ENCODE measurements at places on chromosomes 16 and 17.

DNA sequence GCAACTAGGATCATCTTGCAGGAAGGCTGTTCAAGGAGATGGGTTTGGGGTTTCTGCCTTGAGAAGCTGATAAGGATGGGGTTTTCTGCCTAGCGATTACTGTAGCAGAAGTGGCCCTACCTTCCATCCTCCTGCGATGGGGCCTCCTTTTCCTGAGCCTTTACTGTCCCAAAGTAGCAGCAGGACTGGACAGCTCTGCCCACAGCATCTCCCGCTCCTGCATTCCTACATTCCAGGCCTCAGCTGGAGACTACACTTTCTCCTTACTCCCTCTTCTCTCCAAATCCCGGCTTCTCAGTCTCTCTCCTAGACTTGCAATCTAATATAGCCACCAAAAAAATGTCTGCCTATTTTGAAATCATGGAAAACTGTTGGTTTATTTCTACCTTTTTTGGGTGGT is 355.4 kb downstream of the CA10 start:
- no peak for DNase-seq

- DNase-seq, result peak; percentile 46
Observed at GRCh38 chr17:61002316-61002736, 324.7 kb downstream of the BCAS3 start.

- DNase-seq, result no peak
Observed at GRCh38 chr17:65218261-65218660, 81.1 kb downstream of the RGS9 start.

DNA sequence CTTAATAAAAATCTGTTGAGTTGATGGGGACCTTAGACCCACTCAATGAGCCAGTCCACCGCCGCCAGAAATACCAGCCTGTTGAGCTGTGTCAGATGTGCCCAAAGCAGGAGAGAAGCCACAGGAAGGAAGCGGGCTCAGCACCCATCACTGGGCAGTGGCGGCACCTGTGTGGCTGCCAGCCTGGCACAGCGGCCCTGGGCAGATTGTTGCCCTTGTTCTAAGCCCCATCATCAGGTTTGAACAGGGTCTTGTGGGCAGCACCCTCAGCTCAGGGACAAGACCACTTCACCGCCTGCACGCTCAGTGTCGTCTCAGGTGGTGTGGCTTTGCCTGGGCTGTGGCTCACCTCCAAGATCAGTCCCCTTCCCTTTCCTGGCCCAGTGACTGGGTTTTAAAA is 9.3 kb downstream of the ENDOV start:
- no peak for DNase-seq

DNA sequence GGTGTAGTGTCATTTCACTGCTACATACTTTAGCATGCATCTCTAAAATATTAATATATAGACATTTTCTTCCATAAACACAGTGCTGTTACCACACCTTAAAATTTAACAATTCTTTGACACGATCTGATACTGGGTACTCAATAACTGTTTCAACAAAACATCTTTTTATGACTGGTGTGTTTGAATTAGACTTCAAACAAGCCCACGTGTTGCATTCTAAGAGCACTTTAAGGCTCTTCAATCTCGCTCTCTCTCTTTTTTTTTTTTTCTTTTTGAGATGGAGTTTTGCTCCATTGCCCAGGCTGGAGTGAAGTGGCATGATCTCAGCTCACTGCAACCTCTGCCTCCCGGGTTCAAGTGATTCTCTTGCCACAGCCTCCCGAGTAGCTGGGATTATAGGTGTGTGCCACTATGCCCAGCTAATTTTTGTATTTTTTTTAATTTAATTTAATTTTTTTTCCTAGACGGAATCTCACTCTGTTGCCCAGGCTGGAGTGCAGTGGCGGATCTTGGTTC is 15.8 kb upstream of the SLC46A1 start:
- DNase-seq, result no peak

DNA sequence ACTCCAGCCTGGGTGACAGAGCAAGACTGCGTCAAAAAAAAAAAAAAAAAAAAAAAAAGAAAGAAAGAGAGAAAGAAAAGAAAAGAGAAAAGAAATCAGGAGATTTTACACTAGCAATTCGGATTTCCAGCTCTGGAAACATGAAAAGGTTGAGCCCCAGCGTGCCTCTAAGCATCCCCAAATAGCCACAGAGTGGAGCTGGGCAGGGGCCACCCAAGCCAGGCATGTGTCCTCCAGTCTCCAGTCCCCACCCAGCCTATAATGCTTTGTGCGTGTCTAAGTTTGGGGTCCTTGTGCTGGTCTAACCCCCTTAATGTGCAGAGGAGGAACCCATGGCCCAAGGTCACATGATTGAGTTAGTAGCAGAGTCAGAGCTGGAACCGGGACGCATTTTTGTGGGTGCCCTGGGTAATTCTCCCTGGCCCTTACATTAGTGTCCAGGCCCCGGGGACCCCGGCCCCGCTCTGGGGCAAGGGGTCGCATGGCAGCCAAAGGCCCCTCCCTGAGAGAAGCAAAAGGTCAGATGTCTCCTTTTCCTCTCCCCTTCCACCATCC is 19.9 kb downstream of the ADAM11 start:
- DNase-seq, result no peak

DNA sequence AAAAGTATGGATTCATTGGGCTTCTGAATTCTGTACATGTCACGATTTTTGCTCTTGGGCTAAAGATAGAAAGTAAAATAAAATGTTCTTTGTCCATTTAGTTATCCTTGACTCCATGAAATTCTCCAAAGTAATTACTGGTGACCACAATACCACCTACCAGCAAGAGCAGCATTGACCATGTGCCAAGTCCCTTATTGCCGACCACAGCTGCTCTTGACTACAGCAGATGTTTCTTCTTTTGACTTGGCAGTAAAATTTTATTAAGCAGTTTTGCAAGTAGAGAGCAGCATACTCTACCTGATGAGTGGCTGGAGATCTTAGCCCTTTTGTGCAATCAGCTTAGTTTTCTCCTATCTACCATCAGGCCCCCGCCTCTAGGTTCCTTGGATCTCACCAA is 152.2 kb upstream of the TBX2 start:
- peak; percentile 91 for DNase-seq

DNA sequence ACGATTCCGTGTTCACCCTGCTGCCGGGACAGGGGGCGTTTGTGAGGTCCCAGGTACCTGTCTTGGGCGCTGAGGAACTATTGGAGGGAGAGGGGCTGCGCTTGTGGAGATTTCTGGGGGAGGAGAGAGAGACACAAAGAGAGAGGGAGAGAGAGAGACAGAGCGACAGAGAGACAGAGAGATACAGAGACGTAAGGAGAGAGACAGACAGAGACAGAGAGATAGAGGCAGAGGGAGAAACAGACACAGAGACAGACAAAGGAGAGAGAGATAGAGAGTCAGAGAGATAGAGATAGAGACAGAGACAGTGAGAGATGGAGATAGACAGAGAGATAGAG is 24.5 kb upstream of the ITGAX start:
- no peak for DNase-seq

GRCh38 chr17:80855196-80855947 is 136.3 kb upstream of the CHMP6 start:
- no peak for DNase-seq

- DNase-seq, result no peak
Observed at GRCh38 chr17:39861235-39861634, 2.9 kb downstream of the IKZF3 start.

DNA sequence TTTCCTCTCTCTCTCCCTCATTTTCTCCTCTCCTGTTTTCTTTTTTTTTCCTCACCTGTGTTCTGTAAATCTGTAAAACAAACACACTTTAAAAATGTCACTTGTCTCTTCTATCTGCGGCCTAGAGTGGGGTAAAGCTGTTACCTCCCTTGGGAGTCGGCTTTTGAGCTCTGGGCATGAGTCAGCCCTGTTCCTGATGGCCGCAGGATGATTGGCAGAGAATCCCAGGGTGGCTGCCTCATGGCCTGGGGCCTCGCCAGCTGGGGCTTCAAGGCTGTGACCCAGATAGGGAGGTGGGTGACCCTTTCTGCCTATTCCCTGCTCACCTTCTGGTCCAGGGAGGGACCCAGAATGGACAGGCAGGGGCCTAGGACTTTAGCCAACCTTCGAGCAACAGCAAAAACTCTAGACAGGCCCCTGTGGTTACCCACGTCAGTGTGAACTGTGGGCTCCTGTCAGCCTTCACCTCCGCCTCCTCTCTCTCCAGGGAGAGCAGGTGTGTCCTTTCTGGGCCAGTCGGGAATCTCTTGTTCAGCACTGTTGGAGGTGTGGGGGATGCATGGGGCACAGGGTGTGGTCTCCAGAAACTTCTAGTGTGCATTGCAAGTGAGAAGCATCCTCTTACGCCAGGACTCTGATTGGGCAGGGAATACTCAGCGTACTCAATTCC is 87.4 kb downstream of the RAP1GAP2 start:
- DNase-seq, result no peak

GRCh38 chr17:1752425-1753262 is 9.2 kb upstream of the SERPINF1 start:
- no peak for DNase-seq

DNA sequence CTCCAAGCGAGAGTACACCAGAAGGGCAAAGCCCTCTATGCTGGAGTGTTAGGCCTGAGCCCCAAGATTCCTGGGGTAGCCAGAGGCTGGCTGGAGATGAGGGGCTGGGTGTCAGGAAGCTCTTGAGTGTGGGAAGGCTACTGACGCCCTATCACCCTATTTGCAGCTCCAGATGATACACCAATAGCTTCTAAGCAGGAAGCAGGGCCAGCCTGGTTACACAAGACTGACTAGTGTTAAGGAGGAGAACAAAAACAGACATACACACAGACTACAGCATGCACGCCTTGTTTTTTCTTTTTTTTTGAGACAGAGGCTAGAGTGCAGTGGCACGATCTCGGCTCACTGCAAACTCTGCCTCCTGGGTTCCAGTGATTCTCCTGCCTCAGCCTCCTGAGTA is 15.9 kb downstream of the POLR3K start:
- DNase-seq, result no peak

DNA sequence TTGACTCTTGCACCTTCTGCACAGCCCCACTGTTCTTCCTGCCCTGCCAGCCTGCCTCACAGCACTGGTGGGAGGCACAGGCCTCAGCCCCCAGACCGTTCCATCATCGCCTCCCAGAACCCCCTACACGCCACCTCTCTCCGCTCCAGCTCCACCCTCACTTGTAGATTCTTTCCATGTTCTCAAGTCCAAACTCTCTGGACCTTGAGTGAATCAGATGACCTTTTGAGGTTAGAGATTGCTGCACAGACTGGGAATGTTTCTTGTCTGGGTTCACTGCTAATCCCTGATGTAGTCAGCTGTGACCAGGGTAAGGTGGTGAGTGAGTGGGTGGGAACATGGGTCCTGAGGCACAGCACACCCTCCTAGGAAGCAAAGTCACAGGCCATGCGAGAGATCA is 272.4 kb downstream of the IRF8 start:
- DNase-seq, result no peak

DNA sequence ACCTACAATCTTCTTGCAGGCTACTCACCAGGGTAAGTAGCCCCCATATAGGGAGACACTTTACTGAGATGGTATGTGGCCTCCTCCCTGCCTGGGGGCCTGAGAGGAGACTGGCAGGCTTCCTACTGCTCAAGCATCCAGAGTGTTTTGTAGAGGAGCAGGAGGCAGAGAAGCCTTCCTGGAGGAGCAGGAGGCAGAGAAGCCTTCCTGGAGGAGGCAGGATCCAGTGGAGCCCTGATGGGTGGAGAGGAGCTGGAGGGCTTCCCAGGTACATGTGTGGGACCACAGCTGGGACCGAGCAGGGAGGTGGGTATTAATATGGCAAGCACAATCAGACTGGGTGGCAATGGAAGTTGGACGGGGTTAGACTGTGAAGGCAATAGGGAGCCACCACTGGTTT is 2.1 kb upstream of the ADGRG5 start:
- no peak for DNase-seq

DNA sequence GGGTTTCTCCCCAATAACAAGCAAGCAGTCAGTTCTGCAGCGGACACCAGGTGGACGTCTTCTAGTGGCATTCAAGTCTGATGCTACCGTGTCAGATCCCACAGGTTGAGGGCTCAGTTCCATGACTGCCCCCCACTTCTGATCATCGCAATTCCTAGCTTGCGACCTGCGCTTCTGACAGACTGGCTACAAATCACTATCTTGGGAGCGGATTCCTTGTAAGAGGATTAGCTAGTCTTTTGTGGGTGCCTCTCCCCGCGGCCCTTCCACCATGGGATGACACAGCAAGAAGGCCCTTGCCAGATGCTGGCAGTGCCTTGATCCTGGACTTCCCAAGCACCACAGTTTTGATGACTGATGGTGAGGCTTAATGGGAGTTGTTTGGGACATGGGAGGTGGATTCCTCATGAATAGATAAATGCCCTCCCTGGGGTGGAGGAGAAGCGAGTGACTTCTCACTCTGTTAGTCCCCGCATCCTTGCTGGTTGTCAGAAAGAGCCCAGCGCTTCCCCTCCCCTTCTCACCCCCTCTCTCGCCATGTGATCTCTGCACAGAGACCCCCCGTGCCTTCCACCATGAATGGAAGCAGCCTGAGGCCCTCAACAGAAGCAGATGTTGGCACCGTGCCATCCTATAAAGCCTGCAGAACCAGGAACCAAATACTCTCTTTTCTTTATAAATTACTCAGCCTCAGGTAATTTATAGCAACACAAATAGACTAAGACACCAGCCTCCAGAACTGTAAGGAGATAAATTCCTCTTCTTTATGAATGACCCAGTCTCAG is 19.1 kb downstream of the CDIP1 start:
- DNase-seq, result no peak

GRCh38 chr16:4749700-4750257 is 15.4 kb downstream of the DNAAF8 start:
- no peak for DNase-seq

GRCh38 chr16:69064764-69065313 is 40.6 kb upstream of the HAS3 start:
- no peak for DNase-seq

- no peak for DNase-seq
Observed at GRCh38 chr16:17412221-17412620, 58.5 kb downstream of the XYLT1 start.

DNA sequence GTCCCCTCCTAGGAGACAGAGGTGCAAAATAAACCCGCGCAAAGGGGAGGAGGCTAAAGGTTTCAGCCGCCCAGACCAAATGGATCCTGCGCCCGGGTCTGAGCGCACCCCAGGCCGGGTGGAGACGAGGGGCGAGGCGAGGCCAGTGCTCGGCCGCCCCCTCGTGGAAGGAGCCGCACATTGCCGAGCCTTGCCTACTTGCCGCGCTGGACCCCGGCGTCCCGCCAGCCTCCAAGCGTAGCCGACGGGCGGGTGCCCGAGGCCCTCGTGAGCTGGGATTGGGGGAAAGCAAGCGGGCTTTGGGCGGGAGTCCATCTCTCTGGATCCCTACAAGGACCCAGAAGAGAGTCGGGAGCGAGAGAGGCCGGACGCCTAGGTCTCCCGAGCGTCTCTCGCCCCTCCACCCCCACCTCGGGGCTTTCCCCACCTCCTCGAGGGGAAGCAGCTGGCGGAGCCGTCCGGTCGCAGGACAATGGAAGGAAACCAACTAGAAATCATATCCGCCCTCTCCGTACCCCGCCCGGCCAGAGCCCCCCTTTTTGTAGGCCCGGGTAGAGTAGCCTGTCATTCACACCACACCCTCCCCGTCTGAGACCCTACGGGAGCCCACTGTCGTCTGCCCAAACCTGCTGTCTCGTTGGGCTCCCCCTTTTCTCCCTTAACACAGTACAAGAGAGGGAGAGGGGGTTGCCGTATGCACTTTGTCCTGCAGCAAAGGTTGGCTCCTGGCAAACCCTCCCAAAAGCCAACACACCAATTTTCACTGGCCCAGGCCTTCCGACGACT is 664 bp upstream of the BCL6B start:
- DNase-seq, result no peak
